Germinal center (tissue), 1 donor: ENCODE measurements at places on chromosomes 5 and 9.

DNA sequence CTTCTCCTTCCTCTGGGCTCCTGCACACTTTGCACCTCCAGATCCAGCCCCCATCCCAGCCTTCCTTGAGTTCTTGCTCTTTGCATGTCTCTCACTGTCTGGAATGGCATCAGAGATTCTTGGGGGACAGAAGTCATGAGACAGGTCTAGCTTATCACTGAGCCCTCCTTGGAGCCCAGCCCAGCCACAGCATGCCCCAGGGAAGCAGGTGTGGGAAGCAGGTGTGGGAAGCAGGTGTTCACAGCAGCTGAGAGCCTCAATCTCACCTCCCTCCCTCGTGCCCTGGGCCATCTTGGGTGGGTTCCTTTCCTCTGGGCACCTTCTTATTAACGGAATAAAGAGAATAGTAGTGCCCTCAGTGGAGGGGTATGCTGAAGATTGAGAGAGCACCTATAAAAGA, 27.2 kb downstream of the SLC6A7 start:
- DNase-seq = no peak

- no peak for DNase-seq
Observed at GRCh38 chr5:43129161-43129560, 8.4 kb downstream of the ZNF131 start.

DNA sequence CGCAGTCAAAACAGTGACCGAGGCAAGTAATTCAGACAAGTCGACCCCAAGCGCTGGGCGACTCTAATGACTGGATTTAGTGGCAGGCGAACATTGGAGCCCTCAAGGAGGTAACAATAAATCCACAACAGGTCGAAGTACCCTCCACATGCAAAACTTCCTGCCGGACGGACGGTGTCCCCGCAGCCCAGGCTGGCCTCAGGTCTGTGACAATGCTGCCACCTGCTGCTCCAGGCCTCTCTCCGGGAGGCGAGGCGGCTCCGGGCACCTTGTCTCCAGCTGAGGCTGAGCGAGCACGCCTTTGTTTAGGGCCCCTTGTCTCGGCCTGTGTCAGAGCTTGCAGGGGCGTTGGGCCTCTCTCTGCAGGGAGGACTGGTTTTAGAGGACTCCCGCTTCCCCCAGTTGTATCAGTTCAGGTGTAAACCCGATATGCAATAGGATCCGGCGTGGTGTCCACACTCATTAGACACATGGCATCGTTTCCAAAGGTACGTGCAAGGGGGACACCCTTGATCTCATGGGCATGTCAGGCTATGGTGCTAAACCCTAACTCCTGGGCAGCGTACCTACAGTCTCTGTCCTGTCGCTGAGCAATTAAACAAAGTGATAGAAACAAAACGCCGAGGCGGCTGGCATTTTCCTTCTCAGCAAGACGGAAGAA, 628.0 kb upstream of the ADAMTS16 start:
- DNase-seq = no peak

DNA sequence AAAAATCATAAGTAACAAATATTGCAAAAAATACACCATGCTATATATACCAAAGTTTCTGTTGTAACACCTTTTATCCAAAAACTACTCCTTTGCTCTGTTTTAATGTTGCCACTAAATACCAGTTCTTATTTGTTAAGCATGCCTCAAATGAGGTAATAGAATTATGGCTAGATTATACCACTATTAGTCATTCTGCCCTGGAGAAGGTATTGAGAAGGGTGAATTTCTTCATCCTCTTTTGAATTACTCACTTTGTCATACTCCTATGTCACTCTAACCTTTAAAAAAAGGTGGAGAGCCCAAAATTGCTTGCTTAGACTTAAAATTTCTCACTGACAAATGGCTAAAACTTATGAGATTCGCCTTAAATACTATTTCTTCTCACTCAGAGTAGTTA, 750.9 kb downstream of the MAT2B start:
- DNase-seq = no peak

GRCh38 chr5:98109561-98110006, 663.9 kb upstream of the RGMB start:
- DNase-seq = no peak

- DNase-seq = peak; percentile 82
Observed at GRCh38 chr5:139637438-139638089, 10.6 kb upstream of the CXXC5 start.

GRCh38 chr9:129422843-129423192, 198.1 kb downstream of the C9orf50 start:
- no peak for DNase-seq

GRCh38 chr5:55218967-55219366, 8.1 kb downstream of the MCIDAS start:
- no peak for DNase-seq

- no peak for DNase-seq
Observed at GRCh38 chr5:68730979-68731654, 362.7 kb upstream of the SLC30A5 start.

DNA sequence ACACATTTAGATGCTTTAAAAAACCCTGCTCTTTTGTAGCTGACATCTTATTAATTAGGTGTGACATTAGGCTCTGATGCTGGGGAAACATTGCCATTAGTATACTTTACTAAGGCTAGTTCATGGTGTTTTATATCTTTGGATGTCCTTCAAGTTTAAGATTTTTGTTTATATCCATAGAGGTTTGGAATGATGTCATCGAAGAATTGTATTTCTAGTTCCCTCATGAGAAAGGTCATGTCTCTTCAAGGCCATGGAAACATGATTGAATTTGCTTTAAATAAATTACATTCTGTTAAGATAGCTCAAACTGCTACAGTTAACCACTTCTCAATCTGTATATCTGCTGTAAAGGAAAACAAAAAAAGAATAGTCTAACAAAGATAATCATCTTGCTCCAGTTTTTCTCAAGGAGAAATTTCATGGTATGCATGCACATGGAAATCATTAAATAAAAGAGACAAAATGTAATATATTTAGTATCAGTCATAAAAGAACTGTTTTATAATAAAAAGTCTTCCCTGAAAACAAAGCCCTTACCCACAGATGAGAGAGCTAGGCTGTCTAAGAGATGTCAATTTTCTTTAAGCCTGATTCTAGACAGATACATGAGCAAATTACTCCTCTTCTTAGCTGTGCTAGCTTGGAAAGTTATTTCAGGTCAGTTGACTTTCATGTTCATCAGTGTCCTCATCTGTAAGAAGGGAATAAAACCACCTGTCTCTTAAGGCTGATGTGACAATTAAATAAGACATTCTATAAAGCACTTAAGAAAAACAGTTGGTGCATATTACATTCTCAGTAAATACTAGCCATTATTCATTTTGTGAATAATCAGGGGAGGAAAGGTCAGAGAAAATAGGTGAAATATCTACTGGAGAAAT, 25.0 kb upstream of the STARD4 start:
- no peak for DNase-seq

GRCh38 chr5:78730300-78731094, 81.9 kb upstream of the LHFPL2 start:
- no peak for DNase-seq

DNA sequence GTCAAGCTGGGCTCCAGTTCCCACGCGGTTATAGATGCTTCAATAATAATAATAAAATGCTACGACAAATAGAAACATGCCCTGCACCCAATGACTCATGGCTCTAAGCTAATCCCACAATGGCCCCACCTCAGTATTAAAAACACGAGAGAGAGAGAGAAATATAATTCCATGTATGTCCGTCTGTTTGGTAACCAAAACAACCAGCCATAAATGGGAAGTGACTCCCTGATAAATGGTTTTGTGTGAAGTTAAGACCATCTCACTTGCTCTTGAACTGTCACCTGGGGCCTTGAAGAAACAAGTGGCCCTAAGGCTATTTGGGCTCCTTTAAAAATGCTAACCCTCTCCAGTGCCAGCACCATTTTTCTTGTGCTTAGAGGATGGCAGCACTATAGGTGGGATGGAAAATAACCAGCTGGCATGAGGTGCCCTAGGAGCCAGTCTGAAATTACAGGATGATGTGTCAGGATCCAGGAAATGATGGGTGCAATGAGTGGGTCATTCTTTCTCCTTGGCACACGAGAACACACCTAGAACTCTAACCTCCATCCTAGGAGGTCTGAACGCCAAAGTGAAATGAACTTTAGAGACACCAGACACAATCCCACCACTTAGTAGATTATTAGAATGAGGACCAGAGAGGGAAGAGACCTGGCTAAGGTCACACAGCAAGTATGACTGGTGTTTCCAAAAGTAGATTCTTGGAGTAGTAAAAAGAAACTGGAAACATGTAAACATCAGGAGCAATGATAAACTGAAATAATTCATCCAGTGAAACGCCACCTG, 35.7 kb upstream of the ADRB2 start:
- no peak for DNase-seq

GRCh38 chr9:76528642-76529190, 69.7 kb downstream of the GCNT1 start:
- no peak for DNase-seq

GRCh38 chr9:80867731-80868130, 821.6 kb downstream of the TLE1 start:
- no peak for DNase-seq

- no peak for DNase-seq
Observed at GRCh38 chr9:117355542-117355941, 59.3 kb downstream of the ASTN2 start.

DNA sequence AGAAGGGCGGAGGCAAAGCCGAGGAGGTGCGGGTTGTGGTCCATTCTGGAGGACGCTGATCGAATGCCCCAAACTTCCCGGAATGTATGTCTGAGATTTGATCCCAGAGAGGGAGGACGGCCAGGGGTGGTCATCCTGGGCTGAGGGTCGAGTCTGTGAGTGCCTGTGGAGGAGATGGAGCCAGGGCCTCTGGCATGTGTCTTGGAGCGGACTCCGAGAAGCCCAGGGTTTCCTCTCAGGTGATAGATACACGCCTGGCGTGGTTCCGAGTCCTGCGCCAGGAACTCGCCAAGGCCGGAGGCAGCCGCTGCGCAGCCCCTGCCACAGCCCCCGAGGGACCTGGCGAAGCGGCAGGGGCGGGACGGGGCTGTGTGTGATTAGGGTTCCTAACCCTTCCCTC, 363 bp downstream of the ZNF454 start:
- DNase-seq = no peak

GRCh38 chr9:8030095-8030494, 230.5 kb upstream of the DMAC1 start:
- no peak for DNase-seq

DNA sequence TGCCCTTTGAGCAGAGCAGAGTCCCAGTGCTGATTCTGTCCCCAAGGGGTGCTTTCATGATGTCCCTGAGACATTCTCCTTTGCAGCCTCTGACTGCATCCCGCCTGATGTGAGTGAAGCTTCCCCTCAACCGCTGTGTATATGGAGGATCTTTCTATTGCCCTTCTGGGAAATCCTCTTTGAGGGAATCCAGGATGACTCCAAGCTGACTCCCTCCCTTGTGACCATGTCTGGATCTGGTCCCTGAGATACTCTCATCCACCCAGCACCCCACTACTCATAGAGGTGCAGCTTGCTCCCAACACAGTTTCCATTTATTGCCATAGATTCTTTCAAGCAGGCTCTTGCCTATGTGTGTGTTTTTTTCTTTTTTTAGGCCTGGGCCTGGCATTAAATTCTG, 216.5 kb downstream of the SEC61B start:
- DNase-seq = no peak

GRCh38 chr9:70951749-70952727, 169.4 kb downstream of the TRPM3 start:
- no peak for DNase-seq

DNA sequence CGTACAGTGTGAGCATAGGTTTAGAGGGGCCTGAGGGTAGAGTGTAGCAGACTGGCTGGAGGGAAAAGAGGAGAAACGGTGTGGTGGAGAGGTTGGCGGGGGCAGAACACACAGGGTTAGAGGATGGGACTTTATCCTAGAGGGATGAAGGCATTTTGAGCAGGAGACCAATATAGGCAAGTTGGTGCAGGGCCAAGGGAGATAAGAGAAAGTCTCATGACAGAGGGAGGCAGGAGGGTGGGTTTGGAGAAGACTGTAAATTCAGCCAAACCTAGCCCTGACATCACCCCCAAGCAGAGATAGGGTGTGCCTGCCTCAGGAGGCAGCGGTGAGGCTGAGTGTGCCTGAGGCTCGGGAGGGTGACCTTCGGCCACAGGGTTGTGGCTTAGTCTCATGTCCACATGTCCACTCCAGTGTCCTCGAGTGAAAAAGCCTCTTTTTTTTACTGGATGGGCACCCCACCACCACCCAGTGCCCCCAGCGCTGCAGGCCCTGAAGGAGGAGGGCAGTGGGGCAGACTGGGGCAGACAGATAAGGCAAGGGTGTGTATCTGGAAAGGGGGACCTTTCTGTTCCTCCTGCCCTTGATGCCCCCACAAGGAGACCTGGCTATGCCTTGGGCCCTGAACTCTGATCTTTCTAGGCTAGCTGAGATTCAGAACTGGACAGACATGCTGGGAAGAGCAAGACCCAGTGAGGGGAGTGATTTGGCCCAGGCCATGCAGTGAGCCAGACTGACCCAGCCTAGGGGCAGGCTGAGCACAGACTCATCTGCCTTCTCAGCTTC, 108.7 kb downstream of the RGS3 start:
- DNase-seq = no peak

DNA sequence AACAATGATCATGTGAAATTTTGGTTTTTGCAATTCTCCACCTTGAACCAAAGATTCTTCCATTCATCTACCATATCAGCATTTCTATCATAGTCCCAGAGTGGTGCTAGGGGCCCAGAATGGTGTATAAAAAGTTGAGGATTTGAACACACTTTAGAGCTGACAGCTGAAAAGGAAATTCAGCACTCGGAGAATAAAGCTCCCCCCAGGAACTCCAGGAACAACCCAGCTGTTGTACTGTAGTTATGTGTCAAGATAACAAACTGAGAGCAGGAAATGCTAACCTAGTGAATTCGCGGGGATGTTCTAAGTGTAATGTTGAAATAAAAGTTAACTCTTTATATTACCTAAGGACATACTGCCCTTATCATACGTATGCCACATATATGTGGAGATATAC, 216.7 kb downstream of the NFIB start:
- DNase-seq = no peak

DNA sequence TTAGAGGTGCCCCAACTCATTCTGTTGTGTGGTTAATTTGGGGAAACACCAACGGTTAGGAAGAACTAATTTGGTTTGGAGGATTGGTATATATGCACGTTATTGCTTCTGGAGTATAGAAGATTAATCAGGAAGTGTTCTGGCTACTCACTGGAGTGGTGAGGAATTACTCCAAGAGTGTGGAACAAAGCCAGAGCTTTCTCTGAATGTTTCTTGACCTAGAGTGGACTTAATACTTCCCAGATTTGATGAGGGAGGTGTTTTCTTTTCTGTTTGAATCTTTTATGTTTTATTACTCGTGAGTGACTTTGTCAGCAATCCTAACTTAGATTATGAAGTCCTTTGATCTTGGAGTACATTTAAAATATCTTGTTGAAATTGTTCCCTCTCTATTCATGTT, 163.7 kb downstream of the MAN2A1 start:
- DNase-seq = no peak

- no peak for DNase-seq
Observed at GRCh38 chr5:160513485-160513884, 91.8 kb downstream of the PTTG1 start.

DNA sequence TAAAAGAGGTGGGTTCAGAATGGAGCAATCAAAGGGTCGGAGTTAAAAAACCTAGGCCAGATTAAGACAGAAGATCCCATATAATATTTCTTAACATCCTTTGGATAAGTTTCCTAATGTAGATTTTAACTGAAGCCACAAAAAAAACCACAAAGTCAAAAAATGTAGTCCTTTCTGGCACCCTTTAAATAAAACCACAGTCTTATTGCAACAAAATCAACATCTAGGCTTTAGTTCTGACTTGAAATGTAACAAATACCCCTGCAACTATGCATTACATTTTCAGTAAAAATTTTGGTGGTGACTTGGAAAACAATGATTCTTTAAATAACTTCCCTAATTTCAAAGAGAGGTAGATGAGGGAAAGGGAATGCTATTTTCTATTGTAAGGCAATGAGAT, 109.2 kb downstream of the PSAT1 start:
- no peak for DNase-seq
